ENCODE measurements at places on chromosomes 2 and 18. TPM values are rescaled to one million over a fixed set of nuclear protein-coding genes. Genes with fewer than 3 reads are reported as not detected.
A peak's percentile ranks its signal among the peaks of the same experiment; 100 is the strongest.

- peak; percentile 85 for DNase-seq
Measured at GRCh38 chr2:205675861-205676516, 6.3 kb upstream of the NRP2 start.

DNA sequence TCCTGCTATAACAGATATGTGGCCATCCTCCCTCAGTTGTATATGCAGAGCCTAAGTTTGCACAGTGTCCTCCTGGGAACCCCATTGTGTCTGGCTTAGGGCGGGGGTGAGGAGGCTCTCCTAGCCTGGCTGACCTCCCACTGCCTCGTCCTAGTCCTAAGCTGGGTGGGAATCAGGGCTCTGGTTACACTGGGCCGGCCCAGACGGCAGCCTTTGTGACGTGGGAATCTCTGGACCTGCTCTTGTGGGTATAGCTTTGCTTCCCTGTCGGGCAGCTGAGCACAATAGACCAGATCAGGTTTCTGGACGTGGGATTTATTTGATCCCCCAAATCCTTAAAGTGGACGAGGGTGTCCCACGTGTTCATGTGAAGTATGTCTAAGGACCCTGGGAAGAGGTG, 2.9 kb downstream of the ACKR3 start:
- no peak for DNase-seq

DNA sequence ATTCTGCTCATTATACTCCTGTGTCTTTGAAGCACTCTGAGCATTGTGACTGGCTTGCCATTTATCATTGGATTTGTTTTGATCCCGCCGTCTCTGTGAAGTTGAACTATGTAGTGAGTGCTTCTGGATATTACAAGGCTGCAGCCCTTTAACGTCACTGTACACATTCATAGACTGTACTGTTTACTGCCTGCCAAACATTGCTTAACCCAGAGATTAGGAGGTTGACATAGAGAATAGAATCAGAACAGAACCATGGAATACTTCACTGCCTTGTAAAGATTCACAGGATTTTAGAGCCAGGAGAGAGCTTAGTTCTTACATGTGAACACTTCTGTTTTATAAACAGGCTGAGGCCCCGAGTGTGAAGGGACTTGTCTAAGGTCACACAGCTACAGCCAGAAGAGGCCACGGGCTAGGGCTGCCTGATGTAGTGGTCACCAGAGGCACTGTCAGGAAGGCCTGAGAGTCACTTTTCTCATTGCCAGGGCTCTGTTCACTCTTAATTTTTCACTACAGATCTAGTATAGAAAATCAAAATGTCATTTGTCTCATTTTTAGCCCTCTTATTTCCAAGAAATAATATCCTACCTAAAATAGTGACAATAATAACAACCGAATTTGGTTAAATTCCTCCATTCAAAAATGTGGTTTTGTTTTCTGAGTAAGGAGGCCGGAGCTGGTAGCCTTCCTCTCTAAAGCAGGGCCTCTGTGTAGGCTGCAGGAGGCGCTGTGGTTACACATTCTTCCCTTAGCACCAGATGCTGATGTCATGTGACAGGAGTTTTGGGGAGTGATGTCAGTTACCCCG, 87.9 kb downstream of the UGGT1 start:
- peak; percentile 89 for DNase-seq

DNA sequence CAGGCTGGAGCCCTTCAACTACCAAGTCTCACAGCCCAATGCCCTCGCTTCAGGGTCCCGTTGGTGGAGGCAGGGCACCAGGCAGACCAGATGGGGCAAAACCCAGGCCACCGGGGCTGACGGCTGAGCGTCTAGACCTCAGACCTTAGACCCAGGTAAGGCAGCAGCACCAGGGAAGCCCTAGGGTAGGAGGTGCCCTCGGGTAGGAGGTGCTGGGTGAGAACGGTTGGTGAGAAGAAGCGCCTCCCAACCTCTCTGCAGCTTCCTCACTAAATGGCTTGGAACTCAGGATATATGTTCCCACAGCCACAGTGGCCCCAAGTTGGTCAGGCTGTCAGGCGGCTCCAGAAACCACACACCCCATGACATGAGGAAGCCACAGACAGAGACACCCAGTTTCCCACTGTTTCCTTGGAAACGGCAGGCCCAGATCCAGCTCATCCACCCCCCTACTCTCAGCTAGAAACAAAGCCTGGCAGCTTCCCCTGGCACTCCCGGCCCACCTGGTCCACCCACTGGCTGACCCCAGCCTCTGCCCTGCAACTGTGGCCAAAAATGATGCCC, 13.1 kb upstream of the MLPH start:
- peak; percentile 67 for DNase-seq

The B3GNT2 gene
- total RNA-seq, result 12.2 TPM

The PHLPP1 gene
- 3.6 TPM for total RNA-seq

GRCh38 chr2:32496662-32497061, 131.2 kb upstream of the TTC27 start:
- DNase-seq, result no peak

GRCh38 chr2:188931361-188931760, 42.8 kb upstream of the COL3A1 start:
- DNase-seq, result peak; percentile 56

The POLR1B gene
- 22.8 TPM for total RNA-seq

DNA sequence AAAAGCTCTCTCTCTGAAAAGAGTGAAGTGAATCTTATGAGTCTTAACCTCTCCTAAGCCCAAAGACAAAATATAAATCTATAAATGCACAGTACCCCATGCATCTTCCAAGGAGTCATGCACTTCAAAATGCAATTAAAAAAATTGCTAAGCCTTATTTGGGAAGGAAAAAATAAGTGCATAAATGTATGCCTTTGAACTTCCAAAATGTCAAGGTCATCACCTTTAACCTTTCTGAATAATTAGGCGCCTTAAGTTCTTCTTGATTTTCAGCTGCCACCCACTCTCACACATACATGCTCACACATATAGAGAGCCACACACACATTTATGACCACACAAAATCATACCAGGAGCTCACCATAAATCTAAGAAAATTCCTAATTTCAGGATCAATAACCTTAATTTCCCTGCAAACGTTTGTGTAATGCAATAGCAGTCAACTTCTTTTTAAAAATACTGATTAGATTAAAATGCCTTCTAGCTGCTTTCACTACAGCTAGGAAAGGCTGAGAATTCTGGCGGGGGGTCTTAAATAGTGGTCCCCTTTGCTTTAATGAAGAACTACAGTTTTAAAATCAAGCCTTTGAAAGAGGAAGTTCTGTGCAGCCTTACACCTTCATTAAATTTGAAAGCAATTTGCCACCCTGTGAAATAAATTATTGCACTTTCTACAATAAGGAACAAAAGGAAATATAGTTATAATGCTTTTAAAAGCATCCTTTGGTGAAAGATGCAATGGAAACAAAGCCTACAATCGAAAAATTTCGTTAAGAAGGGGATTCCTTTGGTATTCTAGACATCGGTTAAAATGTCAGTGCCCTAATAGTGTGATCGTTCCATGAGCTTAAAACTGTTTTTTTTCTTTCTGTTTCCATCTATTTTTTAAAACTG, 3.6 kb downstream of the HOXD11 start:
- DNase-seq, result no peak

DNA sequence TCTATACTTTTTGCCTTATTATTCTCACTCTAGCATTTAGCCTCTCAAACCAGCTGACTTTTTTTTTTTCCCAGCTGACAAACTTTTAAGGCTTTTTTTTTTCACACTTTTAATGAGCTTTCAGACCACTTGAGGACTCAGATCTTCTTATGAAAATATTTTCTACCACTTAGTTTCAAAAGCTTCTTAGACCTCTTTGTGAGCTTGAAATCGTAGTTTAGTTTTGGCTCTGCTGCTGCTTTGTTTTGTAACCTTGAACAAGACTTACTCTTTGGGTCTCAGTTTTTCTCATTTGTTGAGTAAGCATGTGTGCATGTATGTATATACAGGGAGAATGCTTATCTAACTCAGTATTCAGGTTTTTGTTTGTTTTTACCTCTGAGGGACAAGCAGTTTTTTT, 3.5 kb downstream of the NBEAL1 start:
- DNase-seq, result peak; percentile 38

DNA sequence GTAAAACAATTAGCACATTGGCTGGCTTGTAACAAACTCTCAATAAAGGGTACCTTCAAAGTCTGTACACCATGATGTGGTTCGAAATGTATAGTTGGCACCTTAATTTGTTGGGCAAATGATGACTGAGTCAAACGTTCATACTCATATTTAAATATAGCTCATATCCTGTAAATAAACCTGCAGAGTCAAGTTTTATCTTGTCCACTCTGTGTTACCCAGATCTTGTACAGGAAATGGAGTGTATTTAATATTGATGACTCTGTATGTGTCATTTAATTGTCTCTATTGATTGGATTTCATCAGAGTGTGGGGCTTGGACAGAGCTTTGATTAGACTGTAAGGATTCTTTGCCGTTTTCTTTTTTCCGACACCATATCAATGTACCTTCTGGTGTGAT, 805.6 kb upstream of the ZEB2 start:
- no peak for DNase-seq

- DNase-seq, result peak; percentile 91
Measured at GRCh38 chr2:20604951-20605381, 45.9 kb downstream of the HS1BP3 start.

DNA sequence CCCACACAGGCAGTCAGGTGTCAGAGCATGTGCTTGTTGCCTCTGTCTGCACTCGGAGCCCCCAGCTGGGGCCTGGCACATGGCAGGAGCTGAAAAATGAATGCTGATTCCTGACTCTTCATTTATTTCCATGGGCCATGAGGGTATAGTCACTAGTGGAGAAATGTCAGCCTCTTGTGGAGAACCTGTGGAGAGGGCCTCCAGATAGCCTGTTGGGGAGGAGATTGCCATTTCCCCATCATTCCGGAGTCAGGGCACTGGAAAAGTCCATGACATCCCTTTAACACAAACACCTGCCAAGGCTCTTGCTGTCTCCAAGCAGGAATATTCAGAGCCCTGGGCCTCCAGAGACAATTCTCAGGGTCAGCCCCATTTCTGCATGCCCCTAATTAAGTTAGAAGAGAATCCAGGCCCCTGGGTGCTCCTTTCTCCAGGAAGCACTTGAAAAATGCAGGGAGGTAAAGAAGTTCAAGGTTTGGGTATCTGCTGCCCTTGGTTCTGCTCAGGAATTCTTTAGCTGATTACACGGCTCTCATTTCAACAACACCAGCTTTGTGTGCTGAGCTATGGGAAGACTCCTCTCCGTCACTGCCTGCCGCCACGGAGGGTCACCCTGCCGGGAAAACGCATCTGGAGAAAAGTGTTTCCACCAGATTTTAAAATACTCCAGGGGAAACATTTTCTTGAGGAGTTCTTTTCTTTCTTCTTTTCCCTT, 311.3 kb downstream of the MYCN start:
- DNase-seq, result no peak

The C2orf72 gene
- not detected for total RNA-seq

- DNase-seq, result no peak
Measured at GRCh38 chr2:41483982-41484857, 563.6 kb upstream of the PKDCC start.
